GM12892 (cell line): ENCODE measurements at places on chromosomes 4 and X.

DNA sequence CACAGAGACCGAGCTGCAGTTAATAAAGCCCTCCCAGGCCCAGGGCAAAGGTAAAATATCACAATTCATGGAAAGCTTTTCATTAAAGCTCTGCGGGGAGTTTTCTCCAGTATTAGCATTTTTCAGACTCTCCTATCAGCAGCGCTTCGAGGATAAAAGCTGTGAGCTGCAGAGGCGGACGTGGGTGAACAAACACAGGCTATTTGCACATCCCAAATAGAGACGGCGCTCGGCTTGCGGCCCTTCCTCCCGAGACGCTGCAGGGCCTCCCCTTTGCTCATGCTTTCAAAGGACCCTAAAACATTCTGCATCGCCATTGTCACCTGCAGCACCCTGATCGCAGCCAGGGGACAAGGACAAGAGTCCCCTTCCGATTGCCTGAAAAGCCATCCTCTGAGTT is 97.3 kb downstream of the SORCS2 start:
- DNase-seq, result no peak

DNA sequence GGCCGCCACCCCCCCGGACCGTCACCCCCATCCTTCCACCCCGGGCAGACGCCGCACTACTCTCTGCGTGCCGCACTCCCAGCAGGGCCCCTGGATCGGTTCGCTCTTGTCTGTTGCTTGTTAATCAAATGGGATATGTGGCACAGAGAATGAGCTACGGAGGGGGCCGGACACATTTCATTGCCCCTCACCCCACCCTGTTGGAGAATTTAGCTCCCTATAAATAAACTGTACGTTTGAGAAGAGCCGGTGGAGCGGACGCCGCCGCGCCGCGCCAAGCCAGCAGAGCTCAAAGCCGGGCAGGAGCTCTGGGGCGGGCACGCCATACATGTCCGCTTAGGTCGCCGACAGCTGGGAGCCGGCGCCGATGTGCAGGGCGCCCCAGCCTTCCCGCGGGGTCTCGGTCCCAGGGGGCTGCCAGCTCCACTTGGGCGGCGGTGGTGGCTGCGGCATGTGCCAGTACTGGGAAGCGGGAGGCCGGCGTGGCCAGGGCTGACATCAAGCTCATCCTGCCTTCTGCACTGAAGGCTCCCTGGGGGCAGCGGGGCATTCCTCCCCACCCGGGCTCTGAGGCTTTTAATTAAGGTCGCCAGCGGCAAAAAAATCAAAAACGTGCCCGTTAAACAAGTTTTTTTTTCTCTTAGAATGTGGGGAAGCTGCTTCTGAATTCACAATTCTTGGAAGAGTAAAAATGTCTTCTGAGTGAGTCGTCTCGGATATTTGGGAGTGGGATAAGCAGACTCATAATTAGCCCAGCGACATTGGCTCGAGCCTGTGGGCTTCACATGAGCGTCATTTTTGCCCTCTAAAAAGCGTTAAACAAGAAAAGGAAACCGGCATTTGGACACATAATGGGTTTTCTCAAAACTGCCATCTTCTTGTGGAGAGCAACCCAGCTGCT is 1.1 kb upstream of the PCDH19 start:
- DNase-seq, result no peak

DNA sequence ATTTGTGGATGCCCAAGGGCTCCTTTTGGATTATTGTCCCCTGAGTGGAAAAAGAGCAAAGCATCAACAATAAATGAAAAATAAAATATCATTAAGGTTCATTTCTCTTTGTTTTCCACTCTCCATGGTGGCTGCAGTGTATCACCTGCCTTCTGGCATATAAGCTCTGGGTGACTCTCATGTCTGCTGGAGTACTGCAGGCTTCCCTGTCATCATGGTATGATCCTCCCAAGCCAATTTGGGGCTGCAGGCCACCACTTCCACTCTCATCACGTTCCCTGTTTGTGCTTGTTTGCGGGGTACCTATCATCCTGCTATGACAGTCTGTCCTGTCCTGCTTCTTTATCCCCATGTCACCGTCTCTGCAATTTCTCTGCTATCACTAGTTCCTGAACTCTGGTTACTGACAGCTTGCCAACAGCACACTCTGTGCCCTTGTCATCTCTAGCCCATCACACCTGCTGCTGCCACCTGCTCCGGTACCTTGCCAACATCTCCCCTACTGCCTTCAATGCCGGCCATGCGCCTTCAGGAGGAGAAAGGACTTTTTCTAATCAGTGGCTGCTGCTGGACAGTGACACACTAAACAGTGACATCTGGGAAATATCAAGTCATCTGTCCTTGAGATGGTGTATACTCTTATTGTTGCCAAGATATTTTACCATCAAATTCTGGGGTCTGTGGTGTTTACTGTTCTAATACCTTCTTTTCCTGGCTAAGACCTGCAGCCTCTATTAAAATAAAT is 23.0 kb upstream of the FGF5 start:
- DNase-seq, result no peak

DNA sequence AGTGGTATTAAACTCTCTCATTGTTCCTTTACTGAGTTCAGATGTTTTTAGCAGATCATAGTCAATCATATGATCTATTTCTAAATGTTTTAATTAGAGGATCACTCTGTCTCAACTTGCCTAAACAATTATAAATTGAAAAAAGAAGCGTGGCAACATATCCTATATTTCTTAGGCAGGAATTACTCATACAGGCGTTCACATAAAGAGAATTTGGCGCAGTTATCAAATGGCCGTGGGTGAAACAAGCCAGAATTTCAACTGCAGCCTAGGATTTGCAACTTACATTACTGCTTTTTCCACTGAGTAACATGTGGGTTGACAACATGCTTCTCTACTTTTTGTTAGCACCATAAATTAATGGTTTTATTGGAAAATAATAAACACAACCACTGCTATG is 141.3 kb downstream of the CPE start:
- no peak for DNase-seq

GRCh38 chr4:4425696-4426095 is 38.8 kb downstream of the NSG1 start:
- no peak for DNase-seq

GRCh38 chrX:23656091-23656490 is 11.2 kb upstream of the PRDX4 start:
- DNase-seq, result no peak

DNA sequence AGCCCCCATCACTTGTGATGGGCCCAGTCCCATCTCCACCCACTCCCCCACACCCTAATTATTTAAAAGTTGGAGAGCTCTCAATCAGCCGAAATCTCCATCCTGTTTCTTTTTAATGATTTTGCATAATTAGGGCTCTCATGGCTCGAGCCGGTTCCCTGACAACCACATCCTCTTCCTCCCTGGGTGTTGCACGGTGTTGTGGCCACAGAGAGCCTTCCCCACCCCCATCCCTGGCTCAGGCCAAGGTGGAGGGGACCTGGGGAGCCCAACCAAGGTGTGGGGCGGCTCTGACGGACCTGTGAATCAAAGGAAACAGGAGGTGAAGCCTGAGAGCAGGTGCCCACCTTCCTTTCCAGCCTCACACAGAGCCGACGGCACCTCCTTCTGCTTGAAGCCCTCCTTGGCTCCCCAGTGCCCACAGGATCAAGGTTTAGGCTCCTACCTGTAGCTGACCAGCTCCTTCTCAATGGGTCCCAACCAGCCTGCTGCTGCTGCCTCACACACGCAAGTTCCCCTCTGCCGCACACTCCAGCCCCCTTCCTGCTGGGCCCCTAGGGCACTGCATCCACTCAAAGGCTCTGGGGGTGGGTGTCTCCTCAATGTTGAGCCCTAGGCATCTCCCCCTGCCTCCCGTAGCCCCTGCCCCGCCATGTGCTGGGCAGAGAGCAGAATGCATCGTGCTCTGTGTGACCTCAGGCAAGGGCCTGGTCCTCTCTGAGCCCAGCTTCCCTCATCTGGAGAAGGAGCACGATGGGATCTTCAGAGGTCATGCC is 68.7 kb downstream of the WFS1 start:
- no peak for DNase-seq

- no peak for DNase-seq
Observed at GRCh38 chr4:151518359-151518758, 109.4 kb downstream of the FHIP1A start.

DNA sequence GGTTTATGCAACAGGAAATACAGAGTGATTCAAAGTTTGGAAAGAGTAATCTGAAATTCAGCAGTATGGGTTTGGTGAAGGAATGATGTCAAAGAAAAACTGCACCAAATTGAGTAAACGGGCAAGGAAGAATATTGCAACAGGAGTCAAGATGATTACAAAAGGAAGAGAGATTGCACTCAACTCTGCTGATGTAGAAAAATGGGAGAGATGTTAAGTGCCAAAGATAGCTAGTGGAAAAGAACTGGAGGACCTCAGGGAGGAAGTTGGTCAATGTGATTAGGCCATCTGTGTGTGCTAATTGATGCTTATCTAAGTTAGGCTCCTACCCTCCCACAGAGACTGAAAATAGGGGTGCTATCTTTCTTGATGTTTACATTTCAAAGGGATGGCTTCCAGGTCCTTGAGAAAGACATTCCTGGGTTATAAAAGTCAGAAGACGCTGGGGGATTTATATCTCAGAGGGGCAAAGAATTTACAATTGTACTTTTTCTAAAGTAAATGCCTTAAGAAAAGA is 167.4 kb upstream of the FAM47A start:
- no peak for DNase-seq
